ENCODE measurements at places on chromosomes 3 and 15.
A peak's percentile ranks its signal among the peaks of the same experiment; 100 is the strongest.

- peak; percentile 36 for DNase-seq
These were observed 150.8 kb upstream of the KCNMB2 start for GRCh38 chr3:178385280-178385952.

GRCh38 chr15:72153269-72154000, 35.2 kb downstream of the SENP8 start:
- DNase-seq, result no peak

DNA sequence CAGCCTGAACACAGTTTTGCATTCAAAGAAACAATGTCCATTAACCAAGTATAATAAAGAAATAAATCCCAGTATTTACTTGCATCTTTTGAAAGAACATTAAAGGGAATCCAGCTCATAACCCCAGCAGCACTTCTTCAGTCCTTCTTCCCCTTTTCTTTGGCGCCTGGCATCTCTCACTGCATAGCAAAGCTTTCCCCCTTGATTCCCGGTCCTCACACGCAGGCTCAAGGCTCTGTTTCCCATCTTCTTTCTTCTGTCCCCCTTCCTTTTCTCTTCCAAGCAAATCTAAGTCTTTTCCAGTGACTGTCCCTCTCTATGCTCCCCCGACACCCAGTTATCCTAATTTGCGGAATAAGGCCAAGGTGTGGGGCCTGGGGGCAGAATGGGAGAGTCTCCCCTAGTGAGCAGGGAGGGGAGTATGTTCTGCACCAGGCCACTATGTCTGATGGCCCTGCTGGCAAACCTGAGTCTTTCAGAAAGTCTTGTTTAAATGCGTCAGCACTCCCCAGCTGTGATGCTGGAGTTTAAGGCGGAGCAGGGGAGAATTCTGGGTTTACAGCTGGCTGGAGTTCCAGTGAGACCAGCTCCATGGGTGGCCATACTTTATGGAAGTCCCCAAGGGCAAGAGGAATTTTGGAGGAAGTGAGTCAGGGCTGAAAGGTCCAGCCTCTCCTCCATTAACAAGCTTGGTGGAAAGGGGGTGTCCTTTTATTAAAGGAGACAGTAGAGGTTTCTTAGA, 42.1 kb downstream of the GOLGA6A start:
- DNase-seq, result peak; percentile 78

DNA sequence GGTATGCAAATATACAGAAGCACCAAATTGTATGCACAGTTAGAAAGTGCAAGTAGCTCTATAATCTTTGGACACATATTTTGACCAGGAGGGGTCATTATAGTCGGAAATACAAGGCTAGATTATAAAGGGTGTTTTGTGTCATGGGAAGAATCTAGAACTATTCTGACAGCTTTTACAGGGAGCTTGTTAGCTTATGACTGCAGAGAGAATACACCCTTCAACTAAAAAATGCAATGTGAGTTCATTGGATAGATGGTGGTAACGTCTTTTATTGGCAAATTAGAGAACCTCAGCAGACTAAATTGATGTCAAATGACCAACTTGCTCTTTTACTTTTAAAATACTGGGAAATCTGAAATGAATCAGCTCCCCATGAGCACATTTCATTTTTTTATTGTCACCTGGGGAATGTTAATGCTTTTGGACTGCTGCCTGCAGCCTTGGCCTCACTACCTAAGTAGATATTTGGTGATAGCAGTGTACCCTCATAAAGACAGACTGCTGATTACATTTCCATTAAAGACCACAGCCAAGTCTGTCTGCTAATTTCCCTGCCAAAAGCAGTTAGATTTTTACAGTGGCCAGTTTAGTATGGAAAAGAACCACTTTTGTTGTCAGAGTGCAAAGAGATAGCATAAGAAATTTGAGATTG, 515.9 kb upstream of the DPPA4 start:
- DNase-seq, result no peak

DNA sequence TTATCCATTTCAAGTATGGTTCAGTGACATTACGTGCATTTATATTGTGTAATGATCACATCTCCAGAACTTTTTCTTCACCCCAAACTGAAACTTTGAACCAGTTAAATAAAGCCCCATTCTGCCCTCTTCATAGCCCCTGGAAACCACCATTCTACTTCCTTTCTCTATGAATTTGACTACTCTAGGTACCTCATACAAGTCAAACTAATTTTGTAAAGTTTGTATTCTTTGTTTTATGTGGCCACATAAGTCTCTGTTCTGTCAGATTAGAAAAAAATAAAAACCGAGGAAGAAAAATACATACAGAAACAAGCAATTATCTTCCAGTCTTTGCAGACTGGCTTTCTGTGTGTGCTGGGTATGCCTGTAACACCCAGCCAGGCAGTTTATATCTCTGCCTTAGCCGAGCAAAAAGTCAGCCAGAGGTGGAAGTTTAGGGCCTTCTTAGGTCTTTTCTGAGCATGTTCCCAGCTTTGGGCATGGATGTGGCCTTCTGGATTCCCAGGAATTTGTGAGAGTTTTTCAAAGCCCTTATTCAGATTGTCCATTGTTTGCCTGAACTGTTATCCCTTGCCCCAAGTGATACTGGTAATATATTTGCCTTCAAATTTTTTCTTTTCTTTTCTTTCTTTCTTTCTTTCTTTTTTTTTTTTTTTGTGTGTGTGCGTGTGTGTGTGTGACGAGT, 6.0 kb upstream of the GRAMD1C start:
- DNase-seq, result no peak

DNA sequence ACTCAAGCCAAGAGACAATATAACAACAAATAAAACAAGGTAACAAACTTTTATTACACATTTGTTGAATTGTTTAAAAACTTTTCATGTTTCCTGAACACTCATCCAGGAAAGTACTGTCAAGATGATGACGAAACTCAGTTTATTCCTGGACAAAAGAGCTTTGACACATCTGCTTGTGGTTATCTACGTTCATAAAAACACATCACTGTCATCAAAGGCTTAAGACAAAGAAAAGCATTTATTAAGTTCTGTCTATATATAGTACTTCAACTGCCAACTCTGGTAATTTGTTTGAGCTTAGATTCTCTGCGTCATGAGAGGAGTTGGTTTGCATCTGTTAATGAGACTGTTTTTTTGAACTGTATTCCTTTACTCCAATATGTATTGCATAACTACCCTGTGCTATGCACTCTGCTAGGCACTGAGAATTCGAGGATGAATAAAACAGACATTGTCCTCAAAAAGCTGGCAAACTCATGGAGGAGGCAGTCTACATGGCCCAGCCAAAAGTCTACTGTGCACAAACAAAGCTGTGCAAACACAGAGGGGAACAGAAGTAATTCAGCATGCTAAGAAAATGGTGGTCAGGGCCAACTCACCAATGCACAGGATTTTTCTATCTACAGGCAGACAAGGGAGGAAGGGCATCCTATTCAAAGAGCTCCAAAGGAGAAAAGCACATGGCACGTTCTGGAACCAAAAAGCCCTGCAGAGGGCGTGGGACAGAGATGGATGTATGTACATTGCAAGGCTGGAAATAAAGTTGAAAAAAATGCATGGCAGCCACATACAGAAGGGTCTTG, 21.5 kb downstream of the PLD1 start:
- no peak for DNase-seq

- no peak for DNase-seq
These were observed 25.8 kb upstream of the SCAANT1 start for GRCh38 chr3:63937661-63938651.

DNA sequence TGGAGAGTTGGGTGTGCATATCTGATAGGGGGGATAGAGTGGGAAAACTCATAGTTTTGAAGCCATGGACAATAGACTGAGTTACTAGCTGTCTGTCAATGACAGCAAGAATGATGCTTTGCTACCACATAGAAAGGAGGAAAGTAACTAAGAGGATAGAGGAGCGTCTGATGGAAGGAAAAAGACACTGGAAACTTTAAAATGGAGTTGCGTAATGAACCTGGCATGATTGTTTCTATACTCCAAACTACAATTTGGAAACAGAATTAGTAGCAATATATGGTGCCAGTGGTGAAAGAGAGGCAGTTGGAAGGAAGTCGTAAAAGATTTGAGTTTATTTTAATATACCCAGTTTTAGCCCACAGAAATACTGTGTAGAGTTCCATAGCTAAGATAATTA, 163.6 kb downstream of the TUSC7 start:
- DNase-seq, result no peak

DNA sequence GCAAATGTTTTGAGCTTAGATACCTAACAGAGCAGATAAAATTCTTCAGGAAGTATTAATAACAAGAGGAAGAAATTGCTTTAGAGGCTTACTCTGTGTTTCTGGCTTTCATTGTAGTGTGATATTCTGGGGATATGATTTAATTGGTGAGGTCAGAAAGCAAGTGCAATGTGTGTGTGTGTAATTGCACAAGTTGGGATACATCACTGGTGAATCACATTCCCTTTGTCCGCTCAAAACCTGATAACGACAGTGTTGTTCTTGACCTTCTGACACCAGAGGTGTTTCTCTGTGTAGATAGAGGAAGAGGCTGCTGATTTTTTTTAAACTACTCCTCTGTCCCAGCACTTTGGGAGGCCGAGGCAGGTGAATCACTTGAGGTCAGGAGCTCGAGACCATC, 161.1 kb downstream of the CACNA2D3 start:
- no peak for DNase-seq

DNA sequence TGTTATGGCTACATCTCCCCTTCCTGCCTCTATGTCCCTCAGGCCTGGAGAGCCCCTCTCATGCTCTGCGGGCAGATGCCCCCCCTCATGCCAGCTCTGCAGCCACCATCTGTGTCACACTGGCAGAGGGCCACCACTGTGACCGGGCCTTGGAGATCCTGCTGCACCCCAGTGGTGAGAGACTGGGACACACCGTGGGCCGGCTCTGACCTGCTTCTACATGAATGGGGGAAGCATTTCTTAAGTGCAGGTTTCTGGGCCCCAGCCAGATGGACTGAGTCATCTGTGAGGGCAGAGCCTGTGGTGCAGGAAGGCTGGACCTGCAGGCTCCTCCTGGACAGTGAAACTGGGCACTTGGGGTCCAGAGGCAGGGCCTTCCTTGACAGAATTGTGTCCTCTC, 4.8 kb downstream of the VWA5B2 start:
- DNase-seq, result no peak
